Neural crest cell (in vitro differentiated cells): ENCODE measurements at places on chromosomes 6 and 20.

DNA sequence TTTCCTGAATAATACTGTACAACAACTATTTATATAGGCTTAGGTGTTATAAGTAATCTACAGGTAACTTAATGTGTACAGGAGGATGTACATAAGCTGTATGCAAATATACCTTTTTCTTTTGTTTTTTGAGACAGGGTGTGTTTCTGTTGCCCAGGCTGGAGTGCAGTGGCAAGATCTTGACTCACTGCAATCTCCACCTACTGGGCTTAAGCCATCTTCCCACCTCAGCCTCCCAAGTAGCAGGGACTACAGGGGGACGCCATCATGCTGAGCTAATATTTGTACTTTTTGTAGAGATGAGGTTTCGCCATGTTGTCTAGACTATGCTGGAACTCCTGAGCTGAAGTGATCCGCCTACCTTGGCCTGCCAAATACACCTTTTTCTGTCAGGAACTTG lies 191.7 kb upstream of the ZNF217 start:
- no peak for DNase-seq

GRCh38 chr6:152846825-152847224 lies 96.2 kb downstream of the VIP start:
- DNase-seq, result no peak

- no peak for DNase-seq
Observed at GRCh38 chr6:35052694-35053565, 88.2 kb downstream of the TCP11 start.

DNA sequence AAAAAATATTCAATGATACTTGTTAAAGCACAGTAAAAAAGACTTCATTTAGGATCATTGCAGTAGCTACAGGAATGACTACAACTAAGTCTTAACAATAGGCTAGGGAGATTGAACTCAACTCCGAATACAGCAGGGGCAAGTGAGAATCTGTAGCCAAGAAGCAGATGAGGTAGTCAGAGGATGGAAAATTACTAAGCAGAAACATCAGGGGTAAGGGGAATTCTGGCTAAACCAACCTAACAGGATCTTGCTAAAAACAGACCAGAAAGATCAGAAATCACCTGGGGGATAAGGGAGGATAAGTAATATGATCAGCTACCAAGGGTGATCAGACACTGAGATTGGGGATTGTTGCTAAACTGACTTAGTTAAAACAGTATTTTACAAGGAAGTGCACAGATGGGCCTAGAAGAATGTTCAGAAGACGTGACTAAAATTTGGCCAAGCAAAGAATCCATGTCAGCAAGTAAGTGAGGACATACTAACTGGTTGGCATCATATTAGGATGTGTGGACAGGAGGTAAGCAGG lies 217.5 kb downstream of the TENT5A start:
- DNase-seq, result no peak

GRCh38 chr20:20199361-20200160 lies 147.2 kb downstream of the CFAP61 start:
- DNase-seq, result no peak

GRCh38 chr20:46751856-46752255 lies 42.4 kb downstream of the SLC2A10 start:
- no peak for DNase-seq

GRCh38 chr6:115004982-115005381 lies 662.2 kb upstream of the HS3ST5 start:
- DNase-seq, result no peak

GRCh38 chr6:138691595-138692057 lies 81.9 kb upstream of the CCDC28A start:
- peak; percentile 4 for DNase-seq

DNA sequence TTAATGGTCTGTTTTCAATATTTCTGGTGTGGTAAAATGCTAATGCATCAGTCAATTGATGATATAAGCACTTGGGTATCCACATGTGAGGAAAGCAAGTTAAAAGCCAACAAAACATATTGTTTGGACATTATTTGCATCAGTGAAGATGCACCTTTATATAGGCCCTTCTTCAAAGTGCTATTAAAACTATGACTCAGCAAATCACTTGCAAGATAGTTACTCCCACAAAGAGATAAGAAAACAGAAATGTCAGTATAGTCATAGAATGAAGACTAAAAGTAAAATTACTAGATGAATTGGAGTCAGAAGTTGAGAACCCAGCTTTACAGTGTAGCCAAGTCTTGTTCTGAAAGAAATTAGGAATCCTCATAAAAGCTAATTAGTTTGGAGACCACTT lies 14.6 kb upstream of the GRM1 start:
- DNase-seq, result no peak

DNA sequence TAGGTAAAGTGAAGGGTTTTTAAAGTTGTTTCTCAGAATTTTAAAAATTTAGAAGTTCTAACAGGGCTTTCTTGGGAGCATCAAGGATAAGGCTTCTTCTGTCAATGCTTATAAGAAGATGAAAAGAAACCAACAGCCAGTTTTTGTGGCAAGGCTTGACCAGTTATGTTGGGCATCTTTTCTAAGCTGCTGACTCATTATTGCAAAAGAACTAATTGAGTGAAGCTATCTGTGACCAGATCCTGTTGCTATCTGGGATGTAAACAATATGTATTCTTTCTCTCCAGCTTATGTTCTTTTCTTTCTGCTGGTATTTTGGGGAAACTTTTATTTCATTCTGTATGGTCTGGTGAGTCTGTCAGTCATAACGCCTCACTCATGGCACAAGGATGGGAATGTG lies 643.8 kb downstream of the HDGFL1 start:
- no peak for DNase-seq

DNA sequence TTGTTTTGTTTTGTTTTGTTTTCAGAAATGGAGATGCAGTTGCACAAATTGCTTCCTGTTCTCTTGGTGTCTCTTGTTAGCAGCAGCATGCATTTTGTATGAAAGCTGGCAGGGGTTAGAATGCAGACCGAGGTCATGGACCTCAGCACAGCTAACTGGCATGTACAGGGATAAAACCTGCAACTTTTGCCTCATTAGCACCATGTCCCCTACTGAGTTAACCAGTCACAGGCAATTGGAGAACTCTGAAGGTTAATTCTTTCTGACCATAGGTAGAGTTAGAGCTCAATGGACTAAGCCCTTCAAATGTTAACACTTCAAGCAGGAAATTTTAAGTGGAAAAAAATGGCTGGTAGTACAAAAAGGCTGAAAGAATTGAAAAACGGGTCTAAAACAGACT lies 377.1 kb downstream of the ADGRB3 start:
- DNase-seq, result no peak

DNA sequence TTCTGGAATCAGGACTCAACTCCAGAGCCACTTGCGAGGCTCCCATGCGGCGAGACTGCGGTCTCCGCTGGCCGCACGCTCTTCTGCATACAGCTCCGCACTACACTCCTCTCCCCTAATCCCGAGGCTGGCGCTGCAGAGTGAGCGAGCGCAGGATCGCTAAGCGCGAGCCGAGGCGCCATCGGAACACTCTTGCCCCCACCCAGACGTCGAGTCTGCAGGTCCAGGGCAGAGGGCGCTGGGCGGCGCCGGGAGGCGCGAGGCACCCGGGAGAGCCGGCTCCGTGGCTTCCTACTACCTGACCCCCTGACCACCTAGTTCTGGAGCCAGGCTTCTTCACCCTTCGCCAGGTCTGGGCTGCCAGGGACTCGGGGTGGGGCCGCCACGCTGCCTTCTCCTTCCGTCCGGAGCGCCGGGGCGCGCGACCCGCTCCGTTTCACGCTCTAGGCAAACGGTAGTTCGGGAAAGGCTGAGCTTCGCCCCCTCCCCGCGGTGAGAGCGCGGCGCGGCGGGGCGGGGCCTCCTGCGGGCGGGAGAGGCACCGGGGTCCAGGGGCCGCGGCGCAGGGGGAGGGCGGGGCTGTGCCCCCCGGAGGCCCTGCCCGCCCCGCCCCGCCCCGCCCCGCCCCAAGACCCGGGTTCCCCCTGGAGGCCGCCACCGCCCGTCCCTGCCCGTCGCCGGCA lies 5.4 kb upstream of the TUBB2A start:
- peak; percentile 65 for DNase-seq

- no peak for DNase-seq
Observed at GRCh38 chr6:36523936-36524499, 23.3 kb downstream of the STK38 start.

DNA sequence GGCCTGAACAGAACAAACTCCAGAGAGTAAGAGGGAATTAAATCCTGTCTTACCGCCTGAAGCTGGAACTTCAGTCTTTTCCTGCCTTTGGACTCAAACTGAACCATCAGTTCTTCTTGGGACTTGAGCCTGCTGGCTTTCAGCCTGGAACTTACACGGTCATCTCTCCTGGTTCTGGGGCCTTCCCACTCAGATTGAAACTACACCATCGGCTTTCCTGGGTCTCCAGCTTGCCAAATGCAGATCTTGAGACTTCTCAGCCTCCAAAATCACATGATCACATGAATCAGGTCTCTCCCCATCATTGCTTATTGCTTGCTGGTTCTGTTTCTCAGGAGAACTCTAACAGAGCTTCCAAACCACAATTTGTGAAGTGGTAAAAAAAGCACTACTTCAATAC lies 276.3 kb downstream of the KIF16B start:
- no peak for DNase-seq

- DNase-seq, result no peak
Observed at GRCh38 chr20:46014517-46015396, 6.0 kb downstream of the MMP9 start.

- DNase-seq, result no peak
Observed at GRCh38 chr6:112241820-112242429, 12.4 kb downstream of the LAMA4 start.

DNA sequence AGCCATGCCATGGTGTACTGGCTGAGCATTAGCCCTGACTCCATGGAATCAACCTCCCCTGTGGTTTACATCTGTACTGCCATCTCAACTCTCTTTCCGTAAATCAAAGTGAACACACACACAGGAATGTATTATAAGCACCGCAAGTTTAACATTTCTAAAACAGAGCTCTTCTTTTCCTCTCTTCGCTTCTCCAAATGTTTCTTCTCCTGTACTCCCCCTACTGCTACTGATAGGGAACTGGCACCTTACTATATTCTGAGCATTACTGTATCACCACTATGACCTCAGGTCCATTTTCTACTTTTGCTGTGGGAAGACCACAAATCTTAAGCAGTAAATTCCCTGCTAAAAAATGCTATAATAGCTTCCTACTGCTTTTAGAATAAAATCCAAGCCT lies 101.2 kb downstream of the NUS1 start:
- no peak for DNase-seq

GRCh38 chr6:33428966-33429749 lies 9.3 kb downstream of the SYNGAP1 start:
- DNase-seq, result no peak

GRCh38 chr6:76772951-76773350 lies 690.3 kb downstream of the HTR1B start:
- DNase-seq, result no peak

GRCh38 chr6:4133941-4134838 lies 1.2 kb downstream of the ECI2 start:
- DNase-seq, result no peak

DNA sequence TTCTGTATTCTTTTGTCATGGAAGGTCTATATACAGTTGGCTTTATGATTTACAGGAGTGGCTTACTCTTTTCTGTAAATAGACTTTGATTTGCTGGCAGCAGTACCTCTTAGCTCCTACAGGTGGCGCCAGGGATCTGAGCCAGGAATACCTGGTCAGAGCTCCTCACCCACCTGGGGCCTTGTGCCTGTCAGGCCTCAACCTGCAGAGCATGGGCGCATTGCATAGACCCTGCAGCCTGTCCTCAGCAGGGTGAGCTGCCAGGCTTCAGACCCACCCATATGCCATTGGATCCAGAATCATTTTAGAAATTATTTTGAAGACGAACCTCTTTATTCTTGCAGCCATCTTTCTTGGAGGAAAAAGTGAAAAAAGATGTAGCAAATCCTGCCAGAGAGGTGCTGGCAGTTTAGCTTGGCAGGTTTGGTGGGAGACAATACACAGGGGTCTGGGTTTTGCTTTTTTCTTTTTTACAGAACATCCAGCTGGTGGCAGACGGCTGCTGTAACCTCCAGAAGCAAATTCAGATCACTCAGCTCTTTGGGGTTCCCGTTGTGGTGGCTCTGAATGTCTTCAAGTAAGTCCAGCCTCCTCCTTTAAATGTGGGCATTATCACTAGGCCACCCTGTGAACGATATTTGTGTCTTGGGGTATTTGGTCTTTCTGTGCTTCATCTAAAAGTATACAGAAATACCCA lies 149.1 kb downstream of the MTHFD1L start:
- DNase-seq, result peak; percentile 50

DNA sequence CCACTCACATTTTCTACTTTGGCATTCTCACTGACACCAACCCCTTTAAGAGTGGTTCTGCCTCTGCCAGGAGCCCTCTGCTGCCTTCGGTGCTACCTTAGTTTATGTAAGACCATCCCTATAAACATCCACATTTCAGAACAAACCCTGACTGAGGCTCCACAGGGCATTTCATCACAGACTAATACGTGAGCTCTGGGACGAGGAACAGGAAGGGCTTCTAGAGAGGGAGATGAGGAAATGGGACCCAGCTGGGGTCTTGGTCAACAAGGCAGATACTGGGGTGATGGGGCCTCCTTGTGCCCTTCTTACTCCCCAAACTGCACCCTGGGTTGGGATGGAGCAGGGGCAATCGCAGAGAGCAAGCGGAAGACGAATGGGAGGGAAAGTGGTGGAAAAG lies 86.5 kb upstream of the FYN start:
- no peak for DNase-seq

- no peak for DNase-seq
Observed at GRCh38 chr20:5770231-5770986, 20.2 kb downstream of the SHLD1 start.

DNA sequence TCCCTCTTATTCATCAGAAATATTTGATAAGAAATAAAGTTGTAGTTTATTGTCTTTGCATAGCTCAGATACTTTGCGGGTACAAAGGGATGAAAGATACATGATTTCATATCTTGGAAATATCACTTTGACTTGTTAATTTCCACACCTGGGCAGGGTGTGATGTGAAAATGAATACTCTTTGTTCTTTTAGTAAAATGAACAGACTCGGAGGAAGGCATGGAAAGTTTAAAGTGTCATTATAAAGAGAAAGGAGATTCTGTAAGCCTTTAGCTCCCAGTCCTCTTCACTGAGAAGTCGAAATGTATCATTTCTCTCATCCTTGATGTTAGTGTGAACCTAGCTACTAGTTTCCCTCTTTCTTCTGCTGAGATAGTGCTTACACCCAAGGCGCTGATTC lies 36.7 kb upstream of the AKIRIN2 start:
- no peak for DNase-seq

DNA sequence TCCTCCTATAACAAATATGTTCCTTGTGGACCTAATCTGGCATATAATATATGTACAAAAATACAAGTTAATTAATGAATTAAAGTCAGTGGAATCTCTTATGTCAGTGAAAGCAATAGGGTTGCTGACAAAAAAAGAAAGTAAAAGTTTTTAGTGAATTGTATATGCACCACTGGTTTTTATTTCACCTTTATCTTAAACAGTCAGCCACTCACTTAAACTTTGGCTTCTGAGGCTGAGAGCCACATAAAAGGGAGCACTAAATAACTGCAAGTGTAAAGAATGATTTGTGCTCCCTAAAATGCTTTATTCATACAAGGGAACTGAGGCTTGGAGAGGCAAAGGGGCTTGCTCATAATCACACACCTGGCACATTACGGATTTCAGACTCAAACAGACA lies 9.9 kb upstream of the F13A1 start:
- DNase-seq, result no peak

- no peak for DNase-seq
Observed at GRCh38 chr6:141726248-141726647, 406.5 kb upstream of the GJE1 start.
